ENCODE measurements at places on chromosomes 5 and 9. TPM values are rescaled to one million over a fixed set of nuclear protein-coding genes. Genes with fewer than 3 reads are reported as not detected.

SLC36A3 gene
- total RNA-seq = not detected

SLC6A3 gene
- not detected for total RNA-seq

BTNL3 gene
- total RNA-seq = not detected

SPATA9 gene
- not detected for total RNA-seq

DNA sequence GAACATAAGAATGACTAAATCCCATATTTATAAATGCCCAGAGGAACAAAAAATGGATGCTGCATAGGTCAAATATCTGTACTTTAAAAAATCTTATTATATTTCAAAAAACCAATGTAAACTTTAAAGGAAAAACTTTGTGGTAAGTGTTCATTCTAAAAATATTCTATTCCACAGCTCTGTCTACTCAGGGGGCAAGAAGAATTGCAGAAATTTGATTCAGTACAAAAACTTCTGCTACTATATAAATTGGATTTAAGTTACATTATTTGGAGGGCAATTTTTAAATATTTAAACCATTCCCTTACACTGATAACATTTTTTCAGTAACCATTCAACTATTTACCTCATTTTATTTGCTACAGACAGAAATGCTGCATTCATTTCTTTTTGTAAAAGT is 32.1 kb downstream of the NFIB start:
- H3K27me3 ChIP-seq = no peaks in the 10 kb centered on the region
- H3K36me3 ChIP-seq = no peaks in the 10 kb centered on the region
- H3K4me3 ChIP-seq = no peak overlapping the region

DNA sequence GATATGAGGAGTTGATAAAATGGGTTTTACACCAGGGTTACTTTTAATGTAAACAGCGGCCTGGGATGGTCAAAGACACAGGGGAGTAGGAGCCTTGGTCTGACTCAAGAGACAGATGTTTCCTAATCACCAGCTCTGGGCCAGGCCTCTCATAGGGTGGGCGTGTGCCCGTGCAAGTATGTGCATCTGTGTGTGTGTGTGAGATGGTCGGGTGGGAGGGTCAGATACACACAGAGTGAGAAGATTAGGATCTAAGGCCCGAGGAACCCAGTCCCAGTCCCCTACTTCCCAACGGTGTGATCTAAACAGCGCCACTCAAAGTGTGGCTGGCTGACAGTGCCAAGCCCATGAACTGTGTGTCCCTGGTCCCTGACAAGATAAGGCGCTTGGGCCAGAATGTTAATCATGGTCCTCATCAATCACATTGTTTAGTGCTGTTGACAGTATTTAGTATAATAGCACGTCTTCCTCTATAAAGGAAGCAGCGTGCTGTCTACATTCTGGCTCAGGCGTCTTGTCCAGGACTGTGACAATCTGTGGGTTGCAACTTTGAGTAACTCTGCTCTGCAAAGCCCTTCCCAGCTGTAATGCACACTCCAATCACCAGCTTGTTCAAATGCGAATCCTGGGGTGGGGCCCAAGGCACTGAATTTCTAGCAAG is 173.7 kb downstream of the DAB2IP start:
- H3K27ac ChIP-seq = no peak overlapping the region
- no peaks in the 10 kb centered on the region for H3K36me3 ChIP-seq
- peak; percentile 14 for DNase-seq
- no peak overlapping the region for H3K4me3 ChIP-seq
- H3K4me1 ChIP-seq = peaks cover 2% of the 10 kb centered on the region
- no peaks in the 10 kb centered on the region for H3K27me3 ChIP-seq

GRCh38 chr9:36053971-36054370 is 17.3 kb downstream of the RECK start:
- DNase-seq = peak; percentile 37
- no peak overlapping the region for H3K4me3 ChIP-seq
- H3K4me1 ChIP-seq = peaks cover 71% of the 10 kb centered on the region
- H3K27ac ChIP-seq = peak overlapping the region; percentile 50
- peaks cover 36% of the 10 kb centered on the region for H3K36me3 ChIP-seq
- H3K27me3 ChIP-seq = no peaks in the 10 kb centered on the region

All from GM23248 (cell line).